ENCODE measurements at places on chromosomes 2 and 18. TPM values are rescaled to one million over a fixed set of nuclear protein-coding genes. Genes with fewer than 3 reads are reported as not detected.

TGFA gene
- total RNA-seq = not detected

EFR3B gene
- total RNA-seq = 0.12 TPM

SPDYA gene
- 1.9 TPM for total RNA-seq

TBR1 gene
- not detected for total RNA-seq

GPR35 gene
- total RNA-seq = 8.7 TPM

LIMS4 gene
- total RNA-seq = not detected

IMPA2 gene
- 20.1 TPM for total RNA-seq
